Tracheal epithelial cell (primary cell): ENCODE measurements at places on chromosomes 5 and 9. TPM values are rescaled to one million over a fixed set of nuclear protein-coding genes. Genes with fewer than 3 reads are reported as not detected.

Gene OR1J2
- total RNA-seq = not detected in 2 replicates

Gene ORM2
- total RNA-seq = not detected in 2 replicates

Gene SLC4A9
- total RNA-seq = 0.21 TPM in 1 of 2 replicates, not detected in the other

Gene PCDHB8
- under 0.01 TPM in 2 replicates for total RNA-seq

Gene CARD6
- total RNA-seq = 9.4 and 11.1 TPM in 2 replicates

Gene GRM6
- total RNA-seq = not detected in 2 replicates

Gene ZNF366
- not detected in 2 replicates for total RNA-seq

Gene SLC25A2
- total RNA-seq = not detected in 2 replicates

Gene SLCO6A1
- total RNA-seq = not detected in 2 replicates

Gene AMBP
- total RNA-seq = 0.24 TPM in 1 of 2 replicates, not detected in the other

Gene SMU1
- 34.2 and 39.0 TPM in 2 replicates for total RNA-seq

Gene ANKRD34B
- 0.96 TPM in 1 of 2 replicates, not detected in the other for total RNA-seq

Gene ENC1
- total RNA-seq = 8.7 and 129 TPM in 2 replicates

Gene MEIKIN
- not detected in 2 replicates for total RNA-seq

Gene FOXD4L5
- 0.24 TPM in 1 of 2 replicates, not detected in the other for total RNA-seq

Gene EQTN
- total RNA-seq = not detected in 2 replicates

Gene IRX4
- total RNA-seq = 3.6 and 4.5 TPM in 2 replicates

Gene COQ4
- 31.1 and 31.6 TPM in 2 replicates for total RNA-seq

Gene OR1J1
- total RNA-seq = not detected in 2 replicates

Gene RLN2
- total RNA-seq = 0.64 TPM in 1 of 2 replicates, not detected in the other

Gene F2RL1
- total RNA-seq = 32.2 and 94.9 TPM in 2 replicates
